NCI-H446 (cell line): ENCODE measurements at places on chromosomes 7 and 10.
A peak's percentile ranks its signal among the peaks of the same experiment; 100 is the strongest.

GRCh38 chr10:18279173-18279572 is 138.9 kb downstream of the CACNB2 start:
- DNase-seq, result no peak

DNA sequence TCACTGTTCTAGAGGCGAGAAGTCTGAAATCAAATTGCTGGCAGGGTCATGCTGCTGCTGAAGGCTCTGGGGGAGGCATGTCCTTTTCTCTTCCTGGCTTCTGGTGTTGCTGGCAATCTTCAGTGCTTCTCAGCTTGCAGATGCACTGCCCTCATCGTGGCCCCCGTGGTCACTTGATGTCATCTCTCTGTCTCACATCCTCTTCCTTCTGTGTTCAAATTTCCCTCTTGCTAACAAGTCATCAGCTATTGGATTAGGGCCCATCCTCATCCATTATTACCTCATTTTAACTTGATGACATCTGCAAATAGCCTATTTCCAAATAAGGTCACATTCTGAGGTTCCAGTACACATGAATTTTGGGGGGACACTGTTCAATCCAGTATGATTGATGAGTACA is 36.6 kb upstream of the SRGN start:
- no peak for DNase-seq

- no peak for DNase-seq
Measured at GRCh38 chr7:76354516-76354915, 4.3 kb downstream of the YWHAG start.

- DNase-seq, result no peak
Measured at GRCh38 chr7:135801877-135802276, 53.3 kb upstream of the FAM180A start.

DNA sequence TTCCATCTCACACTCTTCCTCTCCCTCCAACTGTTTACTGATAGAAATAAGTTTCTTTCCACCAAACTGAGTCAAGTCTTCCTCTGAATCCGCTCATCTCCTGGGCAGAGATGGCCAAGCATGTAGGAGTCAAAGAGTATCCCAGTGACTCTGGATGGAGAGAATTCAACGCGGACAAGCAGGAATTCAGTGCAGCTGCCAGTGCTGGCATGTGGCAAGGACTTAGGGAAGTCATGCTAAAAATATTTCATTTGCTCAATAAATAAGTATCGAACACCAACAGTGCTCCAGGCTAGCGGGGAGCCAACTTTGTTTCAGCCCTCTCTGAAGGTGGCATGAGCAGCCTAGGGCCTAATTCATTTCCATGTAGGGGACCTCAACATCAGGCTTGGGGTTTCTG is 351.6 kb upstream of the ZMIZ1 start:
- DNase-seq, result peak; percentile 16

GRCh38 chr10:62136931-62137330 is 131.7 kb downstream of the RTKN2 start:
- DNase-seq, result no peak

DNA sequence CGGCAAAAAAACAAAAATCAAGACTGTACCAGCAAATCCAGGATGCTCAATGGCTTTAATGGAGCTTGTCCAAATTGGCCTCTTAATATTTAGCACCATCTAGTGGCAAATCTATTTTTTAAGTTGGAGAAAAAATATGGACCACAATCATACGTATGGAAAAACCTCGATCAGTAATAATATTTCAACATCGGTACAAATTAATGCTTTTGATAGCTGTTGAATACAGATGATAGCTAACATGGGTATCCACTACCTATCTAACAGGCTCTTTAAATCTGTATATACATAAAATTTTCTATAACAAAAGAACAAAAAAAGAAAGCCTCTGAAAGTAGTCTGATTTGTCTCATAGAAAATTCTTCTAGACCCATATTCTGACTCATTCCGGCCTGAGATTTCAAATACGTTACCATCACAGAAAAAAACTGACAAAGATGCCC is 29.2 kb downstream of the COA1 start:
- DNase-seq, result peak; percentile 75

DNA sequence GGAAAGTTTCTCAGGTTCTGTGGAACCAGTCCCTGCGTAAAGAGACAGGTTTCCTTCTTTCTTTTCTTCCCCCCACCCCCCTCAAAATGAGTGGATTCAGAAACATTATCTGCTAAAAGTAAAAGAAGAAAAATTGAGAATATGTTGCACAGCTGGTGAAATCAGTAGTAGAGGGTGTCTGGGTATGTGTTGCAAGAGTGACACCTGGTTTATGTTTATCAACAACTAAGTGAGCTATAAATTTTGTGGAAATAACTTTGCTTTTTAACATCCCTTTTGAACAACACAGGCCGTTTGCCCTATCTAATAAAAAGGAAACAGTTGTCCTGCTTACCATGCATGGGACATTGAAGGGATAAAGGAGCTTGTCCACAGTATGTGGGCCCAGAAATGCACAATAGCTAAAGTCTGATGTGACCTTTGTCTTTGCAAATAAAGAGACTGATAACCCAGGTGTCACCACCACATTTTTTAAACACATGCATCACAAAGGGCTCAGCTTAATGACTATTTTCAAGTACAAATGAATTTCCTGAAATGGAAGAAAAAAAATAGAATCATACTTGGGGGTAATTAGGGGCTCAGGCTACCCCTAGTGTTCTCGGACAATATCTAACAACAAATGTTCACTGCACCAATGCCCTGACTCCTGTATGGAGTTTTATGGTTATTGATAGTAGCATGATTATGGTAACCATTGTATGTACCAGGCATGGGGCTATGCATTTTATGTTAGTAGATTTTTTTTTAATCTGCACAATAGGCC is 221.7 kb upstream of the TCF7L2 start:
- no peak for DNase-seq

GRCh38 chr10:218798-219197 is 83.5 kb downstream of the ZMYND11 start:
- DNase-seq, result no peak

DNA sequence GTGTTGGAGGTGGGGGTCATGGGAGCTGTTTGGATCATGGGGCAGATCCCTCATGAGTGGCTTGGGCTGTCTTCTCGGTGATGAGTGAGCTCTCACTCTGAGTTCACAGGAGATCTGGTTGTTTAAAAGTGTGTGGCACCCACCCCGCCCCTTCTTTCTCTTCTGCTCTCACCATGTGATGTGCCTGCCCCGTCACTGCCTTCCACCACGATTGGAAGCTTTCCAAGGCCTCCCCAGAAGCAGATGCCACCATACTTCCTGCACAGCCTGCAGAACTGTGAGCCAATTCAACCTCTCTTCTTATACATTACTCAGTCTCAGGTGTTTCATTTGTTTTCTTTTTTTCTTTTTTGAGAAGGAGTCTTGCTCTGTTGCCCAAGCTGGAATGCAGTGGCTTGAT is 170.0 kb downstream of the PTPN20 start:
- DNase-seq, result no peak

- DNase-seq, result no peak
Measured at GRCh38 chr10:82391971-82392370, 517.0 kb downstream of the NRG3 start.

- no peak for DNase-seq
Measured at GRCh38 chr10:132120200-132120599, 54.5 kb downstream of the JAKMIP3 start.

GRCh38 chr7:36400606-36401005 is 10.9 kb downstream of the ANLN start:
- no peak for DNase-seq

DNA sequence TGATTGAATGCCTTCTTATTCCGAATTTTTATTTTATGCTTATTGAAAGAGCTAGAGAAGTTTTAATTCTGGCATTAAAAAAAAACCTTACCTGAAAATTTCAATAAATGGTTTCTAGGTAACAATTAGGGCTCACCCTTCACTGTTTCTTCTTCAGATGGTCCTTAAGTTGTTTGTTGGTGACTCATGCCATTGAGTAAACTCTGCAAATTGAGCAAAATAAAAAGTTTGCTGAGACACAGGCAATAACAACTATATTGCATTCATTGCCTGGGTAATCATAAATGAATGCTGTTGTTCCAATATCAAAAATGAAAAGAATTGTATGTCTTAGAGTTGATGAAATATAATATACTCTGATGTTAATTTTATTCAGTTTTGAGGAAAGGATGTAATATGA is 300.3 kb downstream of the CDK14 start:
- no peak for DNase-seq

- no peak for DNase-seq
Measured at GRCh38 chr7:80679921-80680907, 41.8 kb downstream of the CD36 start.

DNA sequence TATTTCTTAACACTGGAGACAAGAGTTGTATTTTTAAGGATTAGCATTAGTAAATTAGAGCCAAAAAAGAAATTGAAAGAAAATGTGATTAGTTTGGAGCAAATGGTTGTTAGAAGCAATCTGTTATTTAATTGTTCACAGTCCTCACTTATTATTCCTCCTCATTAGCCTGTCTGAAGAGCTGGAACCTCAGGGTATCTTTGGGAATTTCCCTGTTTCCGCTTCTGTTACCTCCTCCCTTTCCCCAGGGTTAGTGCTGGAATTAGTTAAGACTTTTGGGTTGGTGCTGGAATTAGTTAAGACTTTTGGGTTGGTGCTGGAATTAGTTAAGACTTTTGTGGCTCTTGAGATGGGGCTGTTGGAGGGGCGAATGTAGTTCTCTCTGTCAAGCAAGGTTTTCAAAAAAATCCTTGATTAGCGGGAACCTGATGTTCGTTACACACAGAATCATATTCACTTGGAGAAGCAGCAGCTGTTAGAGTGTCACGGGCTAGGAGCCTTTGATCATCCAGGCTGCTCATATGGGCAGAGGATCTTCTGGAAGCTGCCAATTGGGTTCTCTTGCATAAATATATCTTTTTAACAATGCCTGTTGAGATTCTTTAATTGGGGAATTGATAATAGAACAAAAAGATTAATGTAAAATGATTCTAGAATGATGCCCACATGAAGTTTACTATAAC is 251.0 kb upstream of the NPSR1 start:
- DNase-seq, result no peak

- no peak for DNase-seq
Measured at GRCh38 chr7:11203683-11204082, 230.0 kb downstream of the PHF14 start.

DNA sequence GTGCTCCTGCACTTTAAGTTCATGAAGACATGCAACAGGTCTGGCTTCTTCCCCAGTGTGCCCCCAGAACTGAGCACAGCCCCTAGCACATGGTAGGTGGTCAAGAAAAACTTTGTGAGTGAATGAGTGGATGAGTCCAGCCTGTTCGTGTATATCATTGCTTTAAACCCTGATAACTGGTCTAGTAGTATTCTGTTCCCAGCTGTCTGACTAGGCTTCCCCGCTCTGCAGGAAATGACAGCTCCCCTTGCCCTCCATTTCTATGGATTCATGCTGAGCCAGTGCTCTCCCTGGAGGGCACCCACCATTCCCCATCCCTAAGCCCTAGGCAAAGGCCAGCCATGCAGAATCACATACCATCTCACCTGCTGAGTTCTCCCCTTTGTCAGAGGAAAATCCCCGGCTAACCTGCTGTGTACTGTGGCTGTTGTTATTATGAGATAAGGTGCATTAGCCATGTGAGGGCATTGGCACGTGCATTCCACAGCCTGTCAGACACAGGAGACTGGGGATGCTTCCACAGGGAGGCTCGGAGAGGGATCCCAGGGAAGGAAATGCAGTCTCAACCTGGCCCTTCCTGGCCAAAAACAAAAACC is 698.9 kb downstream of the GRID1 start:
- no peak for DNase-seq

- no peak for DNase-seq
Measured at GRCh38 chr7:81780914-81781693, 11.3 kb upstream of the HGF start.

DNA sequence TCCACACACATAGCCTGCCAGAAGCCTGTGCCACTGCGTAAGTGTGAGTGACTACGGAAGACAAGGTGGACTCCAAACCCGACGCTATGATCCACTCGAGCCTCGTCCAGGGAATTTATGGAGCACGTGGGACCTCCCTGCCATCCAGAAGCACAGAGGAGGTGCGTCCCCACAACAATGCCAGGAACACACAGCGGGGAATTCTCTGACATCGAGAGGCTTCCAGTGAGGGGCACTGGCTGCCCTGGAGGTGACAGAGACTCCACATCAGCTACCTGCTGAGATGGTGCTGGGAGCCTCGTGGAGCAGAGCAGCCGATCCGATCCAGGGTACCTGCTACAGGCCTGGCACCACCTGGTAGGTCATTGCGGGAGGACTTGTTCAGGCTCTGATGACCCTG is 72.2 kb upstream of the INSIG1 start:
- DNase-seq, result no peak

DNA sequence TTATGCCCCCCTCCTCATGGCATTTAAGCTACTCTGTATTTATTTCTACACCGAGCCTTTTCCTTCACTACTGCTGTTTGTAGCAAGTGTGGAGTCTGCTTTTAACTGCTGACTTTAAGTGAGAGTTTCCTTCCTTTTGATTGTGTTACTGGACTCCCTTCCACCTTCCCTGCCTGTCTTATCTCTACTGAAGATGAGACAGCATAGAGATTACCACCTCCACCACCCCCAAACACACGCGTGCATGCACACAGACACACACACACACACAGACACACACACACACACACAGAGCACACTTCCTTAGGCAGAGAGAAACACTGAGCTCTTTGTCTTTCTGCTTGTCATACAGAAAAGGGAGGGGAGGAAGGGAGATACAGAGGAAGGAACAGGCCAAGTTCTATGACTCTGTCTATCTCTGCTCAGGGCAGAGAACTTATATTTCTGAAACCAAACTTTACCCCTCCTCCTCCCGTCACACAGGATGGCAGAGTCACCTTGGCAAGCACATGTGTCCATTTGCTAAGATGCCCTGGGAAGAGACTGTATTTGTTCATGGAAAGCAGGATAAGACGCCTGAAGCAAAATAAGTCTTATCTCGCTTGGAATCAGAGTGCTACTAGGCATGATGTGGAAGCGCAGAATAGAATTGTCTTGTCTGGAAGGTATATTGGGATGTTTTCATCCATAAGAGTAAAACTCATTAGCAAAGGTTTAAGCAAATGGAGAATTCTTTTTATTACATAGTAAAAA is 81.8 kb upstream of the CAV2 start:
- DNase-seq, result no peak

GRCh38 chr10:101643546-101643945 is 51.4 kb downstream of the FBXW4 start:
- DNase-seq, result no peak

- DNase-seq, result no peak
Measured at GRCh38 chr10:23053036-23053435, 42.3 kb upstream of the MSRB2 start.

DNA sequence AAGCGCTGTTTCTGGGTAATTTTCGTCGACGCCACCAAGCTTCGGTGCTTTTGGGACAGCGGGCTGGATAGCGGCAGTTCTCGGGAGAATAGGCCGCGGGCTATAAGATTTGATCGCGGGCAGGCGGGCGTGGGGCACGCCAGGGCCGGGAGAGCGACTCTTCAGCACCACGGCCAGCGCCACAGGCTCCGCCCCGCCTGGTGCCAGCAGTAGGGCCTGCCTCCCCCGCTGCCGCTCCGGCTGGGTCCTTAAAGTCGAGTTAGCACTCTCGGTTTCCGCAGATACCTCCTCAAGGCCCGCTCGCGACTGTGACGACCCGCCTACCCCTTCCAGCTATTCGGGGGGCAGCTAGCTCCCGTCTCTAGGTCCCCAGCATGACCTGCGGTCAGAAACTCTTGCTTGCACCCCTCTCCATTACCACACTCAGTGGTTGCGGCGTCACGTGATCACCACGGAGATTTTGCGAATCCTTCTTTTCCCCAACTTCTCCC is 9.4 kb downstream of the NXPH1 start:
- DNase-seq, result no peak

GRCh38 chr10:101906586-101907183 is 63.1 kb upstream of the KCNIP2 start:
- no peak for DNase-seq

- DNase-seq, result no peak
Measured at GRCh38 chr7:85600395-85600794, 413.5 kb upstream of the SEMA3D start.
